Tibial nerve (tissue), 4 donors: ENCODE measurements at places on chromosomes 4 and X. TPM values are rescaled to one million over a fixed set of nuclear protein-coding genes. Genes with fewer than 3 reads are reported as not detected.

DNA sequence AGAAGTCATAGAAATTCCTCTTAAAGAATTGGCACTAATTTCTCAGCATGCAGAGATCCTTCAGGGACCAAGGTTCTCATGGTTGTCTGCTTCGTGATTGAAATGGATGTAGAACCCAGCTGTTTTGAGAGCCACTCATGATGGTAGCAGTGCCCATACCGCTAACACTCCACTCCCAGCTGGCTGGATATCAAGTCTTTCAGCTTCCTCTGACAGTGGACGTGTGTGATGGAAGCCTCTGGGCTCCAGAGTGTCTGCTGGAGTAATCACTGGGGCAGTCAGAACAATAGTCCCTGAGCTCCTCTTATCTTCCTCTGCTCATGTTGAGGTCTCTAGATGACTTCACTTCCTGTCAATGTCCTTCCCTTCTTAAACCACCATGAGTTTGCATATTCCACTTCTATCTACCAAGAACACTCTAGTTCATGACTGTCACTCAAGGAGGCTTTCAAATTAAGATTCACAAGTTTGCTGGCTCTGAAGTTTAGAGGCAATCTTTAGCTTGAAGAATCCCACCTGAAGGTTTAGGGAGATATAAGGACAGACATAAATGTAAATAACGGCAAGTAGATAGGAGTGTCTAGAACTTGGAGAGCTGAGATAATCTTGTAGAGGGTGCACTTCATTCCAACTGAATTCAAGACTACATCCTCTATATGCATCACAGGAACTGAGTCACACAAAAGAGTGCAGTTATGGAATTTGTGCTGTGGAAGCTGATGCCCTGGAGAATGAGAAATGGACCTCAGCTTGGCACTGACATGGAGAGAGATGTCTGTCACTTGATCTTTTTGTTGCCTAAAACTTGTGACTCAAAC is 64.5 kb upstream of the WDR1 start:
- DNase-seq, result no peak

DNA sequence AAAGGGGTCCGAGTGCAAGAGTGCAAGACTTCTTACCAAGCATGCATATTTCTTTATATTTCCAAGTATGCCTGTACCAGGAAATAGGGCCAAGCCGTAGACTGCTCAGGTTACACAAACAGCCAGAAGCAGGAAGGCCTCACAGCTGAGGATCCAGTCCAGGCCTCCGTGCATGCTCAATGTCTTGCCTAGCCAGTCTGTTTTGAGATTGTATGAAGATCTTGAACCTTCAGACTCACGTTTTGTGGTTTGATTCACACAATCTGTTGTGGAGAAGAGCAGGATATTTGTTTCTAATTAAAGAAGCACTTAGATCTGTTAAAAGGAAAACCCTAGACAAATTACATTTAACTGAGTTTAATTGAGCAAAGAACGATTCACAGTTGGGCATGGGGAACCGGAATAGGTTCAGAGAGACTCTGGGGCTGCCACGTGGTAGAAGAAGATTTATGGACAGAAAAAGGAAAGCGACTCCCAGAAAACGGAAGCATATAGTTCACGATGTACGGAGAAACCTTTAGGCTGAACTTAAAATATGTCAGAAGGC is 1.2 kb downstream of the MGST2 start:
- no peak for DNase-seq

DNA sequence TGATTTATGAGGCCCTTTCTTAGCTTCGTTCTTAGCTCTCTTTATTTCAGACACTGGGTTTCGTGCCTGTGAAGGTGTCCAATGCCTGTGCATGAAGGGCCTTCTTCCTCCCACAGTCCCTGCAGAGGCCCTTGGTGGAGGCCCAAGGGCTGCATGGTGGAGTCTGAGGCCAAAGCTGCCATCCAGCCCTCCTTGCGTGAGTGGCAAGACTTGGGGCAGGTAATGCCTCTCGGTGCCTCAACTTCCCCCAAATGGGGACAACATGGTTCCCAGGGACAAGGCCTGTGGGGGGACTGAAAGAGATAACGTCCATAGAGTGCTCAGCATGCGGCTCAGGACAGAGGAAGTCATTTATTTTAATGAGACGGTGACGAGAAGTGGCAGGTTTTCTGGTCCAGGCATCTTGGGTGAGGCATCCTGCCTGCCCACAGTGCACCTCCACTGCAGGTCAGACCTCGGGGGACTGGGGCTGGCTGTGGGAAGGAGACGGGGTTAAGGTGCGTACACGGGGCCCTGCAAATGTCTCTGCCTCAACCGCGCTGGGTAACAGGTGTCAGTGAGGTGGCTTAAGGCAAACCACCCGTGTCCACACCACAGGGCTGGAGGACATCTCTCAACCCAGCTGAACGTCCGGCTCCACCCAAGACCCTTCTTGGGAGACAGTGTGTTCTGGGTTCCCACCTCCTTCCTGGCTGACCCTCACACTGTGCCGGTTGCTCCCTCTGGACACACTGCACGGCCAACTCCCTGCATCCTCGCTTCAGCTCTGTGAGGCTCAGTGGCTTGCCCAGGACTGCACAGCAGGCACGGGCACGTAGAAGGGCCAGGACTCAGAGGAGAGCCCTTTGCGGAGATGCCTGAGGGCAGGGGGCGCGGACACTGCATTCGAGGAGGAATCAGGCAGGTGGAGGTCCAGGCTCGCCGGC is 50.5 kb downstream of the PSAPL1 start:
- DNase-seq, result no peak

Gene YIPF7
- 2.0 TPM for total RNA-seq

Gene KLB
- 2.5 TPM for total RNA-seq

DNA sequence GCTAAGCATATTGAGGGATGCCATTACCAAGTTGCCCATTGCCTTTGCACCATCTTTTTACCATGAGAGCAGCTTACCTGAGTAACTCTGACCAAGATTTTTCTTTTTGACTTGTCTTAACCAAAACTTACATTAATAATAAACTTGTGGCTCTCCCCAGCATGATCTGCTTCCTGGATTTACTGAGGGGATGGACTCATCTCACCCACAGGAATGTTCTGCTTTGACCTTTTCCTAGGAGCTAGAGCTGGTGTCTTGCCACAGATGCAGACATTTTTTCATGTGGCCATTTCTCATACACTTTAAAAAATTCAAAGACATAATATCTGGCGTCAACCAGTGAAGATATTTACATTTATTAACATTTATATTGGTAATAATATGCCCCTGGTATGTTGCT is 79.2 kb upstream of the EFHC2 start:
- no peak for DNase-seq

Gene CDKL2
- total RNA-seq, result not detected

DNA sequence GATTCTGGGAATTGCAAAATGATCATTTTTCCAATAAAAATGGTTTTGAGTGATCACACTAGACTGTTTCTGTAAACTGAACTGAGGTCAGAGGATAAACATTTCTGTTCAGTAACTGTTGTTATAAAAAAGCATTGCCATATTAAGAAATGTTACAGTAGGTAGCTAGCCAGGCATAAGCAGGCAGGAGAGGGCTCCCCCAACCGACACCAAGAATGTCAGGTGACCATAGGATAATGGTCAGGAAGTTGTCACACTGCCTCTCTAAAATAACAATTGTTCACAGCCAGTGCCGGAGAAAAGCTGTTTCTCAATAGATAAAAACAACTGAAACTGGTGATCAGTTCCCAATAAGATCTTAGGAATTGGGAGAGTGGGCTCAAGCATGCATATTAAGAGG is 306.2 kb upstream of the SLIT2 start:
- no peak for DNase-seq

DNA sequence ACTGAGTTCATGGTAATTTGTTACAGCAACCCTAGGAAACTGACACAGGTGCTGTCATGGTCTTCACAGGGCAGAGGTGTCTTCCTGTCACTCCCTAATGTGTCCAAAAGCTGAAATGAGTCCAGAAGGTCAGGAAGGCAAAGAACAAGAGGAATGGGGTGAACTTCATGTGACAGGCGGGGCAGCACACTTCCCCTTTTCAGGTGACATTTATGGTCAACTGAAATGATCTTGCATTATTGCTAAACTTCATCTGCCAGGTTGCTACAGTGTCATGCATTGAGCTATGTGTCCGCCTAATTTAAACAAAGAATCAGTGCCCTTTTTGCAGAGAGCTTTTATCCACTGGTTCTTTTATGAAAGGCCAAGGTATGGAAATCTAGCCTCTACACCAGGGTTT is 15.9 kb upstream of the CCDC149 start:
- DNase-seq, result no peak

GRCh38 chr4:6876440-6876839 is 33.2 kb upstream of the TBC1D14 start:
- no peak for DNase-seq

- no peak for DNase-seq
Measured at GRCh38 chr4:153518001-153518400, 51.8 kb downstream of the TMEM131L start.

- no peak for DNase-seq
Measured at GRCh38 chr4:136893573-136893972, 638.7 kb downstream of the PCDH18 start.

Gene CSN1S1
- not detected for total RNA-seq

DNA sequence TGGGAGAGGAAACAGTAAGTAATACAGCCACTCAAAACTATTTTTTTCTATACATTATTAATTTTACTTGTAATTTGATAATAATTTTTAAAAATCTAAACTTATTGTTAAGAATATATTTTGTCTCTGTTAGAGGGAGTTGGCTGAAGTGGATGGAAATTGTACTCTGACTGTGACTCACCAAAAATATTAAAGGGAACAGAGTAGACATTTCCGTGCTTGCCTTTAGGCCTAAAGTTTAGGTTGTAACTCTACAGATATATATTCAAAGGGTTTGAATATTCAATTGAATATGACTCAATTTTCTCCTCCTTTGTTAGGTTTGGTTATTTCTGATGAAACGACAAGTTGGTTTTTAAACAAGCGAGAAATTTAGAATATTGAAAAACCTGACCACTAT is 128.3 kb upstream of the PITX2 start:
- DNase-seq, result no peak

GRCh38 chr4:98611677-98612317 is 46.6 kb downstream of the TSPAN5 start:
- no peak for DNase-seq

Gene CXCL10
- not detected for total RNA-seq

DNA sequence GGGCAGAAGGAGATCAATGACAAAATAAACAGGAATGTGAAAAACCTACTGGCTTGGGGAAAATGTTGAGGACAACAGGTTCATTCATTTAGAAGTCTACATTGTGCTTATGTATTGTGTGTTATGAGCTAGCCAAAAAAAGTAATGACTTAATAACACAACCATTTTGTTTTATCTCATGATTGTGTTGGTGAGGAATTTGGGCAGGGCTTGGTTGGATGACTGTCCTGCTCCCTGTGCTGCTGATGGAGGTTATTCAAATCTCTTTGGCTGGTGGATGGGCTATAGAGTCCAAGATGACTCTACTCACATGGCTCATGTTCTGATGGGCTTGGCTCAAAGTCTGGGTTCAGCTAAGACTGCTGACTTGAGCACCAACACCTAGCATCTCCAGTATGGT is 116.3 kb downstream of the HS3ST1 start:
- DNase-seq, result no peak

- DNase-seq, result no peak
Measured at GRCh38 chr4:138494116-138494515, 252.0 kb upstream of the SLC7A11 start.

DNA sequence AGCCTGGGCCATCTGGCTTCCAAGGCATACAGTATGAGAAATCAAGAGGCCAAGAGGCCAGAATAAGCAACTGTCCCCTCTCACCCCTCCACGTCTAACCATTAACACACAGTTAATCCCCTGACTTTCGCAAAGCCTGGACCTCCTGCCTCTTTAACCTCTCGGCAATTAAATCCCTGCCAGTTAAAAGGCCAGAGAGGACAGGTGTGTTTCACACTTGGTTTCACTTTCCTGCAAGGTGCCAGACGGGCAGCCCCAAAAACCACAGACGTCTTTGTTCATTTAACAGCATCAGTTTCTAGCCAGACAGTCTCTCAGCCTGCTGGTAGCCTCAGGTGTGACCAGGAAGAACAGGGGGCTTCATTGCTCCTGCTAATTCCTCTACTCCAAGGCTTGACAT is 91.1 kb upstream of the KIT start:
- no peak for DNase-seq

DNA sequence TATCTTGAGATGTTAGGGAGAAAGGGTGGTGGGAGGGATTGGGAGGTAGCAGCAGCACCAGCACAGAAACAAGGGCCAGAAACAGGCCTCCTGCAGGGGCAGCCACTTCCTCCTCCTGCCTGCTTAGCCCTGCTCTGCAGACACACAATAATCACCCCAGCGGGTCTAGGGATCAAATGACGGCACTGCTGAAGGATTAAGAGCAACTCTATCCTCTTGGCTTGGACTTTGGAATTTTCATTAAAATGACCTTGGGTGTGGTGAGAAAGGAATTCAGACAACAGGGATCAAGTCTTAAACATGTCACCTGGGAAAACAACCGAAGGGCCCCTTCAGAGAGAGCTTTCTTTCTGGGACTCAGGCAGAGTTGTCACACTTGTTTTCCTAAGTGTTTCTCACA is 353.4 kb downstream of the SPRY1 start:
- no peak for DNase-seq

- no peak for DNase-seq
Measured at GRCh38 chrX:22276781-22277180, 4.1 kb downstream of the CBLL2 start.

DNA sequence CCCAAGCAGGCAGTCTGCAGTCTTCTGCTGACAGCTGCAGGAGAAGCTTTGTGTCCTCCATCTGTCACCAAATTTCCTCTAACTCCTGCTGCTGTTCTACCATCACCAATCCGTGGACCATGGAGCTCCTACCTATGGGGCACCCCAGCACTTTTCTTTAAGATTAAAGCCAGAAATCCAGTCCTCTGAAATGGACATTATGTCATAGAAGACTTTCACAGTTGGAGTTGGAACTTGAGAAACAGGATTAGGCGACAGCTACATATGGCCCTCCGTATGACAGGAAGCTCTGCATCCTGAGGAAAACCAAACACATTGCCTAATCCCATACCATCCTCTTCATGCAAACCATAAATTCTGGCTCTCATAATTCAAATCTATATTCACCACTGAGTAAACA is 470.6 kb upstream of the GALNTL6 start:
- no peak for DNase-seq

DNA sequence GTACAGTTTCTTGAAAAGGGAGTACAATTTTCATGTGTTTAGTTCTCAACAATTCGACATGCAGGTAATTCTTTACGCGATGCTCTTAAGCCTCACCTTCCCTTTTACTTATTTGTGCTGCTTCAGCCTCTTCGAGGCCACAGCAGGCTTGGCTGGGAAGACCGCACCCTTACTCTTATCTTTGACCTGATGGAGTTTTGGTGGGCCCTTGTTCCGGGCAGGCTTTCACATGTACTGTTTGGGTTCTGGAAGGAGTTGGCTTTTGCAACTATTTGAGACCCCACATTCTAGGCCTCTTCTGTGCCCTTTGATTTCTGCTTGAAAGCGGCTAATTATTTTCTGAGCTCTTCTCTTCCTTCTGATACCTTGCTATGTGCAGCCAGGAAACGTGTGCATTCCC is 60.2 kb downstream of the FAM193A start:
- DNase-seq, result no peak
